ENCODE measurements at places on chromosomes 5 and 9.

- DNase-seq = no peak
These were observed 1.5 kb downstream of the TRIM41 start for GRCh38 chr5:181224390-181225229.

- DNase-seq = no peak
These were observed 248.0 kb downstream of the NSG2 start for GRCh38 chr5:174293481-174293880.

DNA sequence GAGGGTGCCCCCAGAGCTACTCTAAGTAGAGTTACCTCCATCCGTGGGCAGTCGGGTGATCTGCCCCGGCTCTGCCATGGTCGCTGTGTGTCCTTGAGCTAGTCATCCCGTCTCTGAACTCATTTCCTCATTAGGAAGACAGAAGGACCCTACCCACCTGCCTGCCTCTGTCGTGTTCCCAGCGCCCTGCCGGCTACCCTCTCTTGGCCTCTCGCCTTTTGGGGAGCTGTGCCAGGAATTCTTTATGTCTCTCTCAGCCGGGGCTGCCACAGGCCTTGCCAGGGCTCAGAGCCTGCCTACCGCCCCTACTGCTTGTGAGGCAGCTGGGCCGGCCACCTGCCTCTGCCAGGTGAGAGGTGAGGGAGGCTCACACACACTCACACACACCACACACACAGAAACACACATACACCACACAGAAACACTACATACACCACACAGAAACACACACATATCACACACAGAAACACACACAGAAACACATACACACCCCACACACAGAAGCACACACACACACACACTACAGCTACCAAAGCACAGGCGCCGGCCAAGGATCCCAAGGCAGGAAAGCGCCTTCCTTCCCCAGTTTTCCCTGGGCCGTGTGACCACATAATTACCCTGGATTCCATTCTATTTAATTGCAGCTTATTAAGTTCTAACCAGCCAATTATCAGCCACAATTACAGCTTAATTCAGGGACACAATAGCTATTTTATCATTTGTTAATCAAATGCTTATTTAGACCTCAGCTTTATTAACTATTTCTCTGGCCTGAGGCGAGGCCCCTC lies 41.7 kb downstream of the UNC5A start:
- DNase-seq = no peak

DNA sequence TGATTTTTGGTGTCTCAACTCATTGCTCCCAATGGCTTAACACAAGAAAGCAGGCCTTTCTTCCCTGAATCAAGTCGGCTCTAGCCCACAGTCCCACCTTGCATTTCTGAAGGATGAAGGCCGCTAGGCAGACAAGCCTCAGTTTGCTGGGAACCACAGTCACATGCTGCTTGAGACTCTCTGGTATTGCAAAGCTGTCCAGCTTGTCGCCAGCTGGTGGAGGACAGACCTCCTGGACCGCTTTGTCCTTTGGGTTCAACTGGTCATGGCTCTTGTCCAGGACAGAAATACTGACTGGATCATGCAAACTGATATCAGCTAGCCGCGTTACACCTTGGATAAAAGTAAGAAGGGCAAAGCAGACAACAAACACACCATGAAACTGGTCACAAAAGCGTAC lies 23.1 kb downstream of the DDX31 start:
- no peak for DNase-seq

- no peak for DNase-seq
These were observed 178.4 kb upstream of the ELL2 start for GRCh38 chr5:96140084-96140483.

Data from NCI-H1417 treated with DMSO at 0.1 percent for 48 hours (cell line).